ENCODE measurements at places on chromosomes 2 and 18.
A peak's percentile ranks its signal among the peaks of the same experiment; 100 is the strongest.

GRCh38 chr2:38722271-38723061 is 28.7 kb downstream of the SRSF7 start:
- peak; percentile 45 for DNase-seq

GRCh38 chr2:65043001-65043400 is 13.2 kb upstream of the CEP68 start:
- no peak for DNase-seq

DNA sequence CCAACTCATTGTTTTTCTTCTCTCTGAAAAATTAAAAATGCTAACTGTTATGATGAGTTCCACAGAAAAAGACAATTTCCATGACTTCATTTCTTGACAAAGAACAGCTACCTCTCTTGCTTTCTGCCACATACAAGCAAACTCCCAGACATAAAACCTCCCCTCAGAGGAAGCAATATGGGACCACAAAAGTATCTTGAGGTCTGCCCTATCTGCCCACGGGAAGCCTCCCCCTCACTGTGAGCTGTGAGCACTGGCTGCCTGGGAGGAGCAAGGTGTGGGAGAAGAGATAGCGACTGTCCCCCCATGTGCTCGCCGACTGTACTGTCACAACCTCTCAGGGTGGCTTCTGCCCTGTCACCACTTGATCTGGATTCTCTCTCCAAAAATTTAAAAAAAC is 69.7 kb upstream of the NRP2 start:
- DNase-seq: no peak

- DNase-seq: no peak
Observed at GRCh38 chr18:62802523-62802922, 87.2 kb downstream of the PHLPP1 start.

DNA sequence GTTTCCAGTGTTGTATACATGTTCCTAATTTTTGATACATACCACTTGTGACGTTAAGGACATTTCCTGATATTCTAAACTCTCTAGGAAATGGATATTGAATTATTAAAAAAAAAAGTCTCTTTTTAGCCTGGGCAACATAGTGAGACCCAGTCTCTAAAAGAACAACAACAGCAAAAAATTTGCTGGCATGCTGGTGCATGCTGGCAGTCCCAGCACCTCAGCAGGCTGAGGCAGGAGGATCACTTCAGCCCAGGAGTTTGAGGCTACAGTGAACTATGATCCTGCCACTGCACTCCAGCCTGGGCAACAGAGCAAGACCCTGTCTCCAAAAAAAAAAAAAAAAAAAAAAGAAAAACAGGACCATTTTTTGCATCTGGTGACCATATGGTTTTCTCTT is 10.5 kb upstream of the PPP4R3B start:
- no peak for DNase-seq

DNA sequence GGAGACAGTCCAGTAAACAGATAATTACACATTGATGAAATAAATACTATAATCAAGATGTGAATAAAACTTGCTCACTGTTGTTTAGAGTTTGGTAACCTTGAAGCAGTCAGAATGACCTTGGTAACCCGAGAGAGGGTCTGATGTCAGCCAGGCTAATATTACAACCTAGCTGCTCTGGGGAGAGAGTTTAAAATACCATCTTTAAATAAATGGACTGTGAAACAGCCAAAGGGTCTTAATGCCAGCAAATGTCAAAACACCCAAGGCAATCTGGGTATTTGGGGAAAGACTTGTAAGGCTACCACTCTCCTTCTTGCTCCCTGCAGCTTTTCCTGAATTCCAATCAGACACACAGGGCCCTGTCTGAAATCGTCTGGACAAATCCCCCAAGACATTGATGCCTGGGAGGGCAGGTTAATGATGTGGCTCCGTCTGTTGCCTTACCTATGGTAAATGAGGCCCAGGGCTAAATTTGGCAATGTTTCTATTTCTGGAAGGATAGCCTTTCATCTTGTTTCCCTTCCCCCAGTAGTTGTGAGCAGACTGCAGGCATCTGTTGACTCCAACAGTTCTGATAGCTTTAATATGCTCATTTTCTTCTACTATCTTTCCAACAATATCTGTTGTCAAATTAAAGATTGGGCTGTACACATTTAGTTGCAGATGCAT is 43.0 kb upstream of the ITGB6 start:
- DNase-seq: no peak

Measured in left forelimb (tissue), 1 donor.